ENCODE measurements at places on chromosomes 1 and 21.
A peak's percentile ranks its signal among the peaks of the same experiment; 100 is the strongest.

DNA sequence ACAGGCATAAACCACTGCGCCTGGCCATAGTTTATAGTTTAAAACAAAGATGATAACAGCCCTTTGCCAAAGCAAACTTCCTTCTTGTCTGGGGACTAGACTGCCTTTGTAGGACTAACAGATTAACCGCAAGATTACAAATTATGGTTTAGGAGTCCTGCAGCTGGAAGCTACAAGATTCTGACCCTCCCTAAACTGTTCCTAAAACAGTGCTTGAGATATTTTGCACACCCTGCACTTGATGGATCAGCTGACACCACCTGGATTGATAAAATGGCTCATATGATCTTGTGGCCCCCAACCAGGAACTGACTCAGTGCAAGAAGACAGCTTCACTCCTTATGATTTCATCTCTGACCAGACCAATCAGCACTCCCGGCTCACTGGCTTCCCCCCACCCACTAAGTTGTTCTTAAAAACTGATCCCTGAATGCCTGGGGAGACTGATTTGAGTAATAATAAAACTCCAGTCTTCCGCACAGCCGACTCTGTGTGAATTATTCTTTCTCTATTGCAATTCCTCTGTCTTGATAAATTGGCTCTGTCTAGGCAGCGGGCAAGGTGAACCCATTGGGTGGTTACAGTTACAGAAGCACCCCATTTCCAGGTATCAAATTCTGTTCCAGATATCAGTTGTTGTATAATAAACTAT lies 13.8 kb upstream of the RNF11 start:
- DNase-seq, result no peak

DNA sequence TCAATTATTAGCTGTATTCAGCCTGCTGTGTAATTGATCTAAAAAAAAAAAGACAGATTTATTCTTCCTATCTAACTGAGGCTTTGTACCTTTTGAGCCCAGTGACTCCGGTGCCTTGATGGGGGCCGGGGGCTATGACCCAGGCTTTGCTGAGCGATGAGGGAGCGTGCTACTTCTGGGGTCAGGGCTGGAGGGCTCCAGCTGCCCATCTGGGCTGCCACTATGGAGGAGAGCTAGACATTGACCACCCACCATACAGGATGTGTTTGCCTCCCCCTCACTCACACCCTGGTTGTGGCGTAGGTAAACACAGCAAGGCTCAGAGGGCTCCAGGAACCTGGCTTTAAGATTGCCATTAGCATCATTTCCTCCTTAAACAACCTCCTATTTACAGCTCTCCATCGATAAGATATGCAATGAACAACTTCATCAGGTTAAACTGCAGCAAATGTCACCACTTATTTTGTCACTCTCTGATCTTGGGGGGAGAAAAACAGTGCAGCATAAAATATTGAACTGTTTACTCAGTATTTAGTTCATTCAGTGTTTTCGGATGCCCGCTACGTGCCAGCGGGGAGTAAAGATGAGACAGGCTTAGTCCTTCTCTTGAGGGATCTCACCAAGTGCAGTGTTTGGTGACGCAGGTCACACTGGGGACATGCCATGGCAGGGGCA lies 231.6 kb downstream of the KIF26B start:
- no peak for DNase-seq

DNA sequence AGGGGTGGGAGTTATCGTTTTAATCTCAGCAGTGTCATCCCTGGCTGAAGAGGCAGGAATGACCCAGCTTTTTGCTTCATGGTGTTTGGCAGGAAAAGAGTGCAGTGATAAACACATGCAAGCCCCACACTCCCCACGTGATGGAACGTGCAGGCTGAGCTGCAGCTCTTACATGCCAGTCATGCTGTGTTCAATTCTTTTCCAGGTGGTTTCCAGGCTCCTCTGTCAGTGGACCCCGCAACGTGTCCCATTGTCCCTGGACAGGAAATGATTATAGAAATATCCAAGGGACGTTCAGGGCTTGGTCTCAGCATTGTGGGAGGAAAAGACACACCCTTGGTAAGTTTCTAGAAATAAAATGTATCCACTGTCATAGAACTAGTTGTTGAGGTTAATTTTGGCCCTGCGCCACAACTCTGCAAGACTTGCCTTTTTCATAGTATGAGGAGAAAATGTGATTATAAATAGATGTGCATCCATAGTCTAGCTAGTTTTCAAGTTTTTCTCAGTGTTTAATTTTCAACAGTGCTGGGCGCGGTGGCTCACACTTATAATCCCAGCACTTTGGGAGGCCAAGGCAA lies 110.2 kb upstream of the L1TD1 start:
- DNase-seq, result peak; percentile 18

GRCh38 chr1:48851638-48852037 lies 74.9 kb upstream of the BEND5 start:
- DNase-seq, result peak; percentile 66

- no peak for DNase-seq
Observed at GRCh38 chr1:22375601-22376000, 76.0 kb upstream of the ZBTB40 start.

GRCh38 chr1:41791667-41792484 lies 126.8 kb downstream of the HIVEP3 start:
- no peak for DNase-seq

DNA sequence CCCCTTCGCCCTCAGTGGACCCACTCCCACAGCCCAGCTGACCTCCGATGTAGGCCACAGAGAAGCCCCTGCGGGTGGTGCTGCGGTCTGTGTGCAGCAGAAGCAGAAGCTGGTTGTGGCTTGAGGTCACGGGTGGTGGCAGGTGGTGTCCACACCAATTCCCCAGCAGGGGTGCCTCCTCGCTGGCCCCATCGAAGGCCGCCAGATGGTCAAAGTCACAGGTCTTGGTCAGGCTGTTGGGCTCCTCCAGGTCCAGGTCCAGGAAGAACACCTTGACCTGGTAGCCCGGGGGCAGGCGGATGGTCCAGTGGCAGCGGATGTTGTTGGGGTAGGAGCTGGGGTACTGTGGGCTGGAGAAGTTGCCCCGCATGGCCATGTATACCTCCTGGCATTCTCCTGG lies 13.1 kb downstream of the CDCP2 start:
- no peak for DNase-seq

GRCh38 chr21:45923146-45923545 lies 58.4 kb upstream of the COL6A1 start:
- peak; percentile 66 for DNase-seq

- DNase-seq, result peak; percentile 51
Observed at GRCh38 chr1:226891846-226892523, 21.6 kb downstream of the PSEN2 start.

GRCh38 chr1:180973369-180973768 lies 49.3 kb downstream of the STX6 start:
- no peak for DNase-seq

DNA sequence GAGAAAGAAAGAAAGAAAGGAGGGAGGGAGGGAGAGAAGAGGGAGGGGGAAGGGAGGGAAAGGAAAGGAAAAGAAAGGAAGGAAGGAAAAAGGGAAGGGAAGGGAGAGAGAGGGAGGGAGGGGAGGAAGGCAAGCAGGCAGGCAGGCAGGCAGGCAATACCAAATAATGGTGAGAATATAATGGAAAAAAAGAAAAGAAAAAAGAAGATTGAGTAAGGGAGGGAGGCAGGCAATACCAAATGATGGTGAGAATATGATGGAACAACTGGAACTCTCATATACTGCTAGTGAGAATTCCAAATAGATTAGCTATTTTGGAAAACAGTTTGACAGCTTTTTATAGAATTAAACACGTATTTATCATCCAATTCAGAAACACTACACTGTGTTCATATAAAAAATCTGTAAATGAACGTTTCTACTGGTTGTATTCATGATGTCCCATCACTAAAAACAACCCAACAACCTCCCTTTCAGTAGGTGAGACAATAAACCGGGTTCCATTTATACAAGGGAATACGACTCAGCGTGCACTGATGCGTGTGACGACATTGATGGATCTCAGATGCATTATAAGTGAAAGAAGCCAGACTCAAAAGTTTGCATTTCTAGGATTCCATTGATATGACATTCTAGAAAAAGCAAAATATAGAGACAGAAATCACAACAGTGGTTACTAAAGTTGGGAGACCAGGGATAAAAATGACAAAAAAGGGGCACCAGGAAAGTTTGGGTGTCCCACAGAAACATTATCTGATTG lies 226.4 kb downstream of the DSCAM start:
- peak; percentile 74 for DNase-seq

- DNase-seq, result no peak
Observed at GRCh38 chr1:233615571-233615970, 1.7 kb downstream of the KCNK1 start.

- no peak for DNase-seq
Observed at GRCh38 chr1:115670476-115671175, 28.9 kb downstream of the VANGL1 start.

GRCh38 chr1:178417858-178418257 lies 78.9 kb downstream of the CLEC20A start:
- peak; percentile 85 for DNase-seq
